Activated CD8-positive, alpha-beta T cell treated with anti-CD3 and anti-CD28 coated beads for 36 hours (primary cell): ENCODE measurements at places on chromosomes 4 and X.

- no peak for DNase-seq
Measured at GRCh38 chr4:69075061-69075792, 21.0 kb upstream of the UGT2B7 start.

GRCh38 chr4:167715176-167715575 is 377.2 kb upstream of the ANXA10 start:
- no peak for DNase-seq

DNA sequence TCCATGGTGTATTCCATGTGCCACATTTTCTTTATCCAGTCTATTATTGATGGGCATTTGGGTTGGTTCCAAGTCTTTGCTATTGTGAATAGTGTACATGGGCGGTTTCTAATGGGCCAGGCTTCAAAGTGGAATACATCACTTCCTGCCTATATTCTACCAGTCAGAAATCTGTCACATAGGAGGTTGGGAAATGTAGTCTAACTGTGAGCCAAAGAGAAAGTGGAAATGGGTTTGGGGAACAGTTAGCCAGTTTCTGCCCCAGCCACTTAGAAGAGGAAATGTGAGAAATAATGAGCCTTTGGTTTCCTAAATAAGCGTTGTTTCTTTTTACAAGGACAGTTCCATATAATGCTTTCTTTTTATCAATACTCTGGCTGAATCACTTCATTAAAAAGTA is 85.1 kb upstream of the AP1S2 start:
- DNase-seq, result no peak

GRCh38 chr4:88215351-88215750 is 56.9 kb upstream of the ABCG2 start:
- DNase-seq, result no peak

- DNase-seq, result no peak
Measured at GRCh38 chr4:124636788-124637187, 75.7 kb downstream of the ANKRD50 start.
